Activated T-helper 1 cell treated with anti-CD3 and anti-CD28 coated beads, Interleukin-2, amount 50 U/mL, for 16 hours (primary cell): ENCODE measurements at places on chromosomes 6 and 20.

- no peak for DNase-seq
Measured at GRCh38 chr6:9515633-9516606, 899.0 kb downstream of the TFAP2A start.

GRCh38 chr20:51492167-51493092, 50.1 kb downstream of the NFATC2 start:
- no peak for DNase-seq

- DNase-seq = no peak
Measured at GRCh38 chr20:15362849-15363248, 1025.4 kb upstream of the FLRT3 start.

DNA sequence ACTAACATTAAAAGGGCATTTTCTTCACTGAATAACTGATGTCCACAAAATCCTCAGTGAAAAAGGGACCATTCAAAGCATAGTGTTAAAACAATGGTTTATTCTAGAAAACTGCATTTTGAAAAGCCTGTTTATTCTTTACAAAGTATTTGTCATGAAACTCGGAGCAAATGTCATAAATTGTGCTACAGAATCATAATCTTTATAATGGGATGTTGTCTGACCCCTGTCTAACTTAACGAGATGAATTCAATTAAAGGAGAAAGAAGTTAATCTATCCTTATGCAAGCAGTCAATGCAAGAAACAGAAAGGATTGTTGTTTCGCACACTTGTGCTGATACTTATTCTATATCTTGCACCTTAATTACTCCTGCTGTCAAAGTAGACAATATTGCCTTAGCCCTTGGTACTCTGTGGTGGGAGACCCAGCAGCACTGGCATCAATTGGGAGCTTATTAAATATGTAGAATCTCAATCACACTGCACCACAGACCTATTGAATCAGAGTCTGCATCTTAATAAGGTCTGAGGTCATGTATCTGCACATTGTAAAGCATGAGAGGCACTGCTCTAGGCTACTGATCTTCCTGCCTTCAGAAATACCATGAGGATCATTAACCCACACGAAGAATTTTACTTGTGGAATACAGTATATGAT, 708.3 kb downstream of the HDGFL1 start:
- DNase-seq = no peak

DNA sequence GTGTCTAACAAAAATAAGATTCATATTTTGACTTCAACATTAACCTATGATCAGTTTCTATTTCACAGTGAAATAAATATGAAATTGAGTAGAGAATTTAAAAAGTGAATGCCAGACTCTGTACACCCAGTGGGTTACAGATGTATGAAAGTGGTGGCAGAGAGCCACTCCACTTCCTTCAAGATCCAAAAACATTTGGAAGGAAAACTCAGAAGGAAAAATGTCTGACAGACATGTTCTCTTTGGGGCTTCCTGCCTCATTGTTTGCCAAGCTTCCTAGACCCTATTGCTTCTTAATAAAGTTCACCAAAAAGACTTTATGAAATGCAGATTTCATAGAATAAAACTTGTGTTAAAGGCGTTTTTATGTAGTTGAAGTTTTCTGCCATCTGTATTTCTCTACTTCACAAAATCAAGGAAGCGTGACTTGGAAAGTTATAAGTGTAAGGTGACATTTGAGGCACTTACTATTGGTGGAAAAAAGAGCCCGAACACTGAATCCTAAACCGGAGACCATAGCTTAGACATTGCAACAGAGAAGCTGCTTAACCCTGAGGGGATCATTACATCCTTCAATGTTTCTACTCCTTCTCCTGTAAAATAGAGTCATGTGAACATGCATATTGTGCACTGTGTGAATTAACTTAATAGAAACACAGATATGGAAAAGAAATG, 12.8 kb downstream of the HMGCLL1 start:
- DNase-seq = no peak

- DNase-seq = no peak
Measured at GRCh38 chr6:15604843-15605242, 58.0 kb downstream of the DTNBP1 start.

DNA sequence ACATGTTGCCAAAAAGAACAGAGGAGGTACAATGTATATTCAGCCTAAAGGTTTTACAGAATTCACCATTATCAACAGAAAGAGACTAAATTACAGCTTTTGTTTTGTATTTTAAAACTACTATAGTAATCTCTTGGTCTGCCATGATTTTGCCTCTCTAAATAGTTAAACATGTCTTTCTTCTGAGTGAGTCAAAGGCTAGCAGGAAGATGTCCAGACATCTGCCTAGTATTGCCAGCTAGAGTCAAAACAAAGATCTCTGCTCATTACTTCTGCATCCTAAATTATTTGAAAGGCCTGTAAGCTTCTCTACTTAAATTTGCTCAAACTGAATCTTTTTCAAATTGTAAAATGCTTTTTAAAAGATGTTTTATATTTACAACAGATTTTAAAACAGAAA, 8.8 kb downstream of the ASF1A start:
- DNase-seq = no peak

DNA sequence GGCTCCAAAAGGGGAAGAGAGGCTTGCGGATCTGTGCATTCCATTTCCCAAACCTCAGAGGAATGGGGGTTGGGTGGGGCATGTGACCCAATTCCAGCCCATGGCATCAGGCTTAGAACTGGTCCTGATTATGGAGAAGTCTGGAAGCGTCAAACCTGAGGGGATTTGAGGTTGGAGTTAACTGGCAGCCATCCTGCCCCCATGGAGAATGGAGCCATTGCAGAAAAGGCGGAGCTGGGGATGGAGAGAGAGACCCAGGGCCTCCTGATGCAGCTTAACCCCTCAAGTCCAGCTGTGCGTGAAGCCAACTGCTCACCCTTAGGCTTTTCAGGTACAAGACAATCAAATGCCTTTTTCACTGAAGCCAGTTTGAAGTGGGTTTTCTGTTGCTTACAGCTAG, 9.9 kb upstream of the SDCBP2 start:
- no peak for DNase-seq

DNA sequence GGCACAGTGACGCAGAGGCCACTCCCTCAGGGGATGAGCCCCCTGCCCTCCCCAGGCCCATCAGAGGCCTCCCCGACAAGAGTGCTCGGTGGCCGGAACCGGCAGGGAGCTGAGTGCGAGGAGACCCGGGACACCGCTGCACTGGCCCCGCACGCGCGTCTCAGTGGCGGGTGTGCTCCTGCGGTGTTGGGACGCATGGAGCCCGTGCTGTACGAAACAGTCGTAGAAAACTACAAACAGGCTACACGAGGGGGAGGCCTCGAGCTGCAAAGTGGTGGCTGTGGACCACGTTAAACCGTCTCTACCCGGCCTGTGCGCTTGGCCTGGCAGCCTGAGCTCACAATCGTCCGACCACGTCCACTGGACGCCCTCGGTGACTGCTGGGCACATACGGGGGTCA, 40.2 kb upstream of the FNDC1 start:
- DNase-seq = no peak

GRCh38 chr6:134636186-134636799, 313.6 kb downstream of the ALDH8A1 start:
- no peak for DNase-seq
